ENCODE measurements at places on chromosomes 4 and X.

- no peak for DNase-seq
These were observed 134.7 kb downstream of the PDE5A start for GRCh38 chr4:119493886-119494285.

- DNase-seq: no peak
These were observed 21.1 kb downstream of the TEC start for GRCh38 chr4:48248559-48248953.

DNA sequence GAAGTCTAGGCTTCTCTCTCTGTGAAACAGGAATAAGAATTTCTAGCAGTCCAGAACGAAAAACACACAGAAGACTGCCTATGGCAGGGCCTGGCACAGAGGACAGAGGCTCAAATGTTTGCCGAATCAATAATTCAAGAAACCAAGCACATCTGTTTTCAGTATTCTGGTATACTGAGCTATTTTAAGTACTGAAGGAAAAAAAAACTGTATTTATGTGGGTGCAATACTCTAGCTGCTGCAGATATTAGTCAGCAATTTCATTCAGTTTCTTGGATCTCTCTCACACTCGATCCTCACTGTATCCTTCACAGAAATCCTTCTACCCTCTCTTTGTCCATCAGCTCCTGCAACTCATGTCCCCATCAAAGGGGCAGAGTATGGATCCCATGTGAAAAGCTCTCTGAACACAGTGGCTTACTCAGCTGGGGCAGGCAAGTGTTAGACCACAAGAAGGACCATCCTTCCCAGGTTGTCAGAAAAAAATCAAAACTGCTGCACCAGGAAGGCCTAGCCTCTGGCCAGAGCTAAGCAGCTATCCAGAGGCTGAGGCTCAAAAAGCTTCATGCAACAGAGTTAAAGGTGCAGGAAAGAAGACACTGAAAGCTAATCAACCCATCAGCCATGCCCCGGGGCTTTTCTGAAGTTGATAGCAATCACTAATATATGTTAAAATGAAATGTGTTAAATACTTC is 9.1 kb upstream of the USO1 start:
- DNase-seq: no peak

GRCh38 chrX:97267396-97268181 is 383.9 kb downstream of the RPA4 start:
- no peak for DNase-seq

DNA sequence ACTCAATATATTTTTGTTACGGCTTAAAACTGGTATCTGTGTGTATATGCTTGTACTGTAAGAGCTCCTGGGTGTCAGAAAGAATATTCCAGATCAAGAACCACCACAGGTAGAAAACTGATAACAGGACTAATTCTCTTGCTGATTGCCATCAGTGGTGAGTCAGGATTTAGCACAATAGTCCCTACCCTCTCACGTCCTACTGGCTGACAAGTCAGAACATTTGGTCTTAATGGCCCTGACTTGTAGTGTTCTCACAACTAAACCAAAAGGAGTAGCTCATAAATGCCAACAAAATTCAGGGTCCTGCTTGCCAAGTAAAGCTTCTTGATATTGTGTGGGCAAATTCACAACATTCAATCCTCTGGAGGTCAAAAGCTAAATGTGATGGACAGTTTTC is 105.2 kb upstream of the MAB21L2 start:
- DNase-seq: no peak

DNA sequence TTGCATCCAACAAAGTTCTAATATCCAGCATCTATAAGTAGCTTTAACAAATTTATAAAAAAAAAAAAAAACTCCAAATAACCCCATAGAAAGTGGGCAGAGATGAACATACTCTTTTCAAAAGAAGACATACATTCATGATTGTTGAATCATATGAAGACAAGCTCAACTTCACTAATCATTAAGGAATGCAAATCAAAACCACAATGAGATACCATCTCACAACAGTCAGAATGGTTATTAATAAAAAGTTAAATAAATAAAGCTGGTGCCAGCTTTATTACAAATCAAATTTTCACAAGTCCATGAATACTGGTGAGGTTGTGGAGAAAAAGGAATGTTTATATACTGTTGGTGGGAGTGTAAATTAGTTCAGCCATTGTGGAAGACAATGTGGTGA is 592.0 kb downstream of the IQCM start:
- DNase-seq: no peak

- DNase-seq: no peak
These were observed 6.0 kb upstream of the EFNB1 start for GRCh38 chrX:68822641-68823410.

GRCh38 chr4:159349332-159349731 is 246.5 kb downstream of the RAPGEF2 start:
- no peak for DNase-seq

- DNase-seq: no peak
These were observed 23.7 kb downstream of the PLS3 start for GRCh38 chrX:115584696-115585095.

DNA sequence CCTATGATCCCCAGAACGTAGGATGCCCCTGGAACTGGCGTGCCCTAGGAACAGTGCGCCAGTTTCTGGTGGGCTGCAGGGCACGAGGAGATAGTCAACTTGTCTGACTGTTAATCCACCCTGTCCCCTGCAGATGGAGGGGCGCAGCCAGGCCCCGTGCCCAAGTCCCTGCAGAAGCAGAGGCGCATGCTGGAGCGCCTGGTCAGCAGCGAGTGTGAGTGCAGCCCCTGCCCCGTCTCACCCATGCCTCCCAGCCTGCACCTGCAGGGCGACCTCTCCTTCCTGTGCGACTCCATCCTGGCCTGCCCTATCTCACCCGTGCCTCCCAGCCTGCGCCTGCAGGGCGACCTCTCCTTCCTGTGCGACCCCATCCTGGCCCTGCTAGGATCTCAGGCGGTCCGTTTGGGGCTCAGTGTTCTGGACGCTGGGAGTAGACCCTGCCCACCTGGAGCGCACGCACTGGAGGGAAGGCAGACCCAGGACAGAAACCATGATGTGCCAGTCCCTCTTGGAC is 22.2 kb downstream of the WFS1 start:
- DNase-seq: no peak

DNA sequence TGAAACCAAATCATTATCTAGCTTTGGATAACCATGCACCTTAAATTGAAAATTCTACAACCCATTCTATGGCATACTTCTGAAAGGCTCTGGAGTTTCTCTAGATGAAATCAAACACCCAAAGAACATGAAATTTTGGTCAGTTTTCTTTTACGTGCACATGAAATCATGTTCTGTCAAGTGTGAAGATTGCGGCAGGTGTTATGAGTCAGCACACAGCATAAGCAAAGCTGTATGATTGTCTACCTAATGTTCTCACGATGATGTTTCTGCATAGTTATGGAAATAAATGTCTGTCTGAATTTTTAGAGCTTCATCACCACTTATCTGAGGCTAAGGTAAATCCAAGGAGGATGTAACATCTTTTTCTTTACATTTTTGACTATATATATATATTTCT is 495.3 kb downstream of the IL1RAPL1 start:
- DNase-seq: no peak

DNA sequence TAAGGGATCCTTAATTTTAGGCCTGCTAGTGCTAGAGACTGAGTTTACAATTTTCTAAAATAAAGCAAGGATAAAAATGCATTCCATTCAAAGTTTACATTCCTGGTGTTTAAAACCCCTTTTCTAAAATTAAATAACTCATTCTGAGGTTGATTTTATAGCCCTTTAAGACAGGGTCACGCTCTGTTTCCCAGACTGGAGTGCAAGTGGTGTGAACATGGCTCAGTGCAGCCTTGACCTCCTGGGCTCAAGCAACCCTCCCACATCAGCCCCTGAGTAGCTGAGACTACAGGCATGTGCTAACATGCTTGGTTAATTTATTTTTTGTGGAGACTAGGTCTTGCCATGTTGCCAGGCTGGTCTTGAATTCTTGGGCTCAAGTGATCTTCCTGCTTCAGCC is 6.8 kb upstream of the CDKL2 start:
- no peak for DNase-seq

GRCh38 chr4:105965183-105965800 is 70.0 kb downstream of the NPNT start:
- DNase-seq: no peak

DNA sequence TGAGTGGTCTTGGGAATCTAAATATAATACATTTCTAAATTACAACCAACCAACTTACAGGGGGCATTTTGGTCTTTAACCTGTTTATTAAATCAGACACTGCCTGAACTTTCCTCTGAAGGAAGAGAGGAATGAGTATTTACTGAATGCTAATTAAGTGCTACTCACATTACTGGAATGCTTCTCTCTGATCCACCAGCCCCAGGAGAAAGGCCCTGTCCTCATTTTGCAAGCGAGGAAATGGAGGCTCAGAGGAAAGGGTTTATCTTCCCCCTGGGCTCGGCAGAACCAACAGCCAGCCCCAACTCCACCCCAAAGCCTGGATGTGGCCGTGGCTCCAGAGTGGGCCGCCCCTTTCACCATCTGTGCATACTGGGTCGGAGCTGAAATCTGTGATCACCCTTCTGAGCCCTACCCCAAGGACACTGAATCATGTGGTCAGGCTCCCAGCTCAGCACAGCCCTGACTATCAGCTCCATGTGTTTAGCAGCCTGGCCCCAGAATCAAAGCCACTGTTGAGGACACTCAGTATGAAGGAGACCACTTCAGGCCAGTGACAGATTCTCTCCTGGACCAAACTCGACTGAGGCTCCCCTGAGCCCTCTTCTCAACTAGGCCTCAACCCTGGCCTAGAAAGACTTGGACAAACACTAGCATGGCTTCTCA is 56.7 kb upstream of the ENPP6 start:
- no peak for DNase-seq

DNA sequence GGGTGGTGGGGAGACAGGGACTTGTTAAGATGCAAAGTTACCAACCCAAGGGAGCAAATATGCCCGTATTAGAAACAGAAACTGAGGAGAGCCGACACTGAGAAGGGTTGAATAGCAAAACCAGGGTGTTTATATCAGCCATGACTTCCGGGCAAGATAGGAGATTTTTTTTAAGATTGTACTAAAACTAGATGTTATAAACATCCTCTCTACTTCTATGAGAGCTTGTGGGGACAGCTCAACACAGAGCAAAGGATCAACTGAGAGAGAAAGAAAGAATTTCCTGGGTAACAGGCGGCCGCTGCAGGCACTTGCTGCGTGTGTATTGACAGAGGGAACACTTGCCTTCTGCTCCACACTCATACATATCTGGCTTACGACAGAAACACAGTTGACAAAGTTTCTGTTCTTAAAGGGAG is 49.1 kb upstream of the FBXW7 start:
- DNase-seq: no peak

DNA sequence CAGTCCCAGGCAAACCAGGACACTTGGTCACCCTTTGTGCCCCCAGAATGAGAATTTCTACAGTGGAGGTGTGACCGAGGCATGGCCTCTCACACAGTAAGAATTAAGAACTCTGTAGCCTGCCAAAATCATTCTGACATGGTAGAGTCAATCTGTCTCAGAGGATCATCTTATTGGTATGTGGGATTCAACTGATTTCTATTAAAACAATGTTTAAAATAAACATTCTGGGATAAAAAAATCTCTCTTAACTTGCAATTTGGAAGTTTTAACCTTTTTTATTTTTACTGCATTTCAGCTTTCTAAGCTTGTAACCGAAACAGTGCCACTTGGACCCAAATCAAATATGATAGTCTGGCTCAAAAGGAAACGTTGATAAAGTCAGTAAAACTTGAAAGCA is 165.4 kb upstream of the LDB2 start:
- no peak for DNase-seq

GRCh38 chr4:185597532-185598188 is 62.4 kb upstream of the PDLIM3 start:
- DNase-seq: peak; percentile 49

GRCh38 chr4:141275834-141276233 is 55.1 kb downstream of the ZNF330 start:
- DNase-seq: no peak

- no peak for DNase-seq
These were observed 33.5 kb upstream of the PRRG1 start for GRCh38 chrX:37315511-37316248.

- no peak for DNase-seq
These were observed 37.1 kb downstream of the SLC39A8 start for GRCh38 chr4:102308032-102308799.

GRCh38 chr4:123624959-123625358 is 228.4 kb downstream of the SPRY1 start:
- no peak for DNase-seq

DNA sequence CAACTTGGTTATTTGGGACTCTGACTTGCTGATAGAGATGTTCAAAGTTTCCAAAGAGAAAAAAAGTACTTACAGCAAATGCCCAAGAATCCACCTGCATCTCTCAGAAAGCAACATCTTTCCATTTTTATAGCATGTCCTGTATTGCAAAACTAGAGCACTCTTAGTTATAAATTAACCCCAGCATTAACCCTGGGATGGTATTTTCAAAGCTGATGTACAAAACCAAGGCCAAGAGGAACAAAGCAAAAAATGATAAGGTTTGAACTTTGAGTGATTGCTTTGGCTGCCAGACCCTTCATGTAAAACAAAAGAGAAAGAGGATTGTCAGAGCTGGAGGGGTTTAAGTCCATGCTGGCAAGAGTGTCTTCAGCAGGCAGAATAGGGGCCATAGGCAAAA is at the start of gene SERPINA7:
Gene SERPINA7 (minus strand): TSS at position 103 of the 400 bp plus-strand sequence. CDS start 1,669 bp downstream, outside the sequence.
- no peak for DNase-seq

DNA sequence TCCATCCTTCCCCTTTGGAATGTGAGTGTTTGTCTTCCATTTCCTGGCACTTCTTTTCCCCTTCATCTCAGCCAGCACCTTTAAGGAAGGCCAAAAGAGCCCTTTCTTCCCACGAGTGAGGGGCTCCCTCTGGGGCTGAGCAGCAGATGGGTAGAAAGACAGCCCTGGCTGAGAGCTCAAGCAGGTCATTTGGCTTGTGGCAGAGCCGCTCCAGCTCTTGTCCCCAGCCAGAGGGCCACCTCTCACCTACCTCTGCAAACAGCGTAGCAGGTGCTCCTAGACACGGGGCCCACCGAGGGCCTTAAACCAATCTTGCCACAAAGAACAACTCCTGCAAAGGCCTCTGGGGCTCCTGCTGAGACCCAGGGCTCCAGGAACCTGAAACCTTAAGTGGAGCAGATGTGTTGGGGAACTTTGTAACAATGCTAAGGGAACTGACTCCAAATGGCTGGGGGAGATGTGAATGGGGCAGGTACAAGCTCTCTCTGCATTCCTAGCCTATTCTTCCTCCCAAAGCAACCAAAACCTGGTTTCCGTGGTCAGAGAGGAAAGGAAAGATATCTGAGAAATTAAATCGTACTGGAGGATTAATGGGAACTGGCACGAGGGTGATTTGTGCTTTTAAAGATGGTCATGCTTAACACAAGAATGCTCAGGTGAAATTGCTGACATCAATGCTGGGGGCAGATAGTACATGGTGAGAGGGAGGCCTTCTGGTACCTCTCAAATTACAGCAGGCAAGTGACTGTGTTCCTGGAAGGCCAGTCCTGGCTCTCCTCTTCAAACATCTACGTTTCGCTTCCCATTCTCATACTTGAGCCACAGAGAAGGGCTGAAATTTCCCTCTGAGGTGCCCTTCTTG is 27.0 kb downstream of the TFDP3 start:
- DNase-seq: no peak
